ENCODE measurements at places on chromosomes 2 and 18. TPM values are rescaled to one million over a fixed set of nuclear protein-coding genes. Genes with fewer than 3 reads are reported as not detected.

- DNase-seq: no peak
Observed at GRCh38 chr2:223262946-223263345, 211.0 kb downstream of the KCNE4 start.

The NFATC1 gene
- 37.2 TPM for total RNA-seq

The NT5DC4 gene
- total RNA-seq: not detected

The OSR1 gene
- total RNA-seq: 48.6 TPM

The PLGLB2 gene
- 2.5 TPM for total RNA-seq

The SFXN5 gene
- total RNA-seq: 12.6 TPM

GRCh38 chr2:40534528-40534927 lies 82.6 kb upstream of the SLC8A1 start:
- no peak for DNase-seq

DNA sequence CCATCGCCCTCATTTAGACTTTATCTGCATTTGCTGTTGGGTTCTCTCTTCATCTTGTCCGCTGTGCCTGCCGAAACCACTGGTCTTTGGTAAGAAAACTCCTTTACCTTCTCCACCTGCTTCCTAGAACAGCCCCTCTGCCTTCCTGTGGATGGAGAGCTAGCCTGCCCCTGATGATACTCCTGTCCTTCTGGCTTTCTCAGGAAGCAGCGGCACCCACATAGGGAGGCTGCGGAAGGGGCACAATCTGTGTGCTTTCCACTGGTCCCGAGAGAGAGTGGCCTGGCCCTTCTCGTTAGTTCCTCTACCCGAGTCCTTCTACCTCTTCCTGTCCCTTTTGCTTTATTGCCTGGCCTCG lies 80.3 kb upstream of the RBM44 start:
- DNase-seq: no peak

The MALL gene
- 32.8 TPM for total RNA-seq

The PAPOLG gene
- 10.7 TPM for total RNA-seq

The MSTN gene
- total RNA-seq: 0.48 TPM

DNA sequence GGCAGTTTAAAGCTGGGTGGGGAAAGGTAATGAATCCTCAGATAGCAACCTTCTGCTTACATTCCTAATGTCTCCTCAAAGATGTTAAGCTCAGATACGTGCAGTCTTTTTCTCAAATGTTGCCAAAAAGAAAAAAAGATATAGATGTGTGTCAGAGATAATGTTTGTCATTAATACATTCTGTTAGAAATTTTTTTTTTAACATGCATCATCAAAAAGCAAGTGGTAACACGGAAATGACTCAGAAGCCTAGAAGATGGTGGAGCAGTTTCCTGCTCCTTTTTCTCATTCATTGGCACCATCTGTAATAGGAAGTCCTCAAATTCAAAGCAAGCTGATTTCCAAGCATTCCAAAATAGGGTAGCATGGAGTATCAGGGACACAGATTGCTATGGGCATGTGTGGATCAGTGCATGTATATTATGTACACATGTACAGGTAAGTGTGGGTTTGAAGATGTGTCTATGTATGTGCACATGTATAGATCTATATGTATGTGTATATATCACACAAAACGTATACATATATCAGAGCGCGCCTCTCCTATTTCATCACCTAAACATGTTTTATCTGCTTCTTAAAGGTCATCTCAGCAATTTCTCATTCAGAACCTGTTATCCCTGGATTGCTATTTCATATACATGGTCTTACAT lies 79.9 kb upstream of the ITGB6 start:
- DNase-seq: no peak

GRCh38 chr2:152336119-152336853 lies 1.3 kb downstream of the FMNL2 start:
- peak; percentile 86 for DNase-seq

DNA sequence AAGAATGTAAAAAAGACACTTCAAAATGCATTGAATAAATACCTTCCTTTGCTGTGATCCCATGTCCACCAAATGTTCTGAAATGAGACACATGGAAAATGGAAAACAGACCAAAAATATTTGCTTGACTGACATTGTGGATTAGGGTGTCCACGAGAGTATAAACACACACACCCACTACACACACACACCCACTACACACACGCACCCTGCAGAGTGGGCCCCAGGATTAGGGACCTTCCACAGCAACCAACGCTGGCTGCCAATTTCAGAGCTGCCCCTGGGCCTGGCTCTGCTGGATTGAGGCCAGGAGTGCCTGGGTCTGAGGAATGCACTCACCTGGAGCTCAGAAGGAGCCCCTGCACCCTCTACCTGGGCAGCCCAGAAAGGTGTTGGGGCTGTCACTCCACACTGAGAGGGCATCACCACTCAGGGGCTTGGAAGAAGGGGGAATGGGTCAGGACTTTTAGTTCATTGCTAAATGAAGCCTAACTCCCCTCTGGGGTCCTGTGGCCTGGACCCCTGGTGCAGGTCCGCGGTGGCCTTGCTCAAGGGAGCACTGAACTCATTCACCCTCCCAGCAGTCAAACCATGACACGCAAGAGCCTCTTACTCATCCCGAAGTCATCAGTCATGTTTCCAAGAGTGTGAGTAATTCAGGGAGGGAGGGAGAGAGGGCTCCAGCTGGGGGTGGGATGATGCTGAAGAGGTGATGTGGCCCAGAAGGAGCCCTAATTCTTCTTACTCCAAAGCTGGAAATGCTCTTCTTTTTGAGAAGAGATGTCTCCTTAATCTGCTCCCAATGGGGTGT lies 50.2 kb upstream of the PLB1 start:
- DNase-seq: peak; percentile 53

DNA sequence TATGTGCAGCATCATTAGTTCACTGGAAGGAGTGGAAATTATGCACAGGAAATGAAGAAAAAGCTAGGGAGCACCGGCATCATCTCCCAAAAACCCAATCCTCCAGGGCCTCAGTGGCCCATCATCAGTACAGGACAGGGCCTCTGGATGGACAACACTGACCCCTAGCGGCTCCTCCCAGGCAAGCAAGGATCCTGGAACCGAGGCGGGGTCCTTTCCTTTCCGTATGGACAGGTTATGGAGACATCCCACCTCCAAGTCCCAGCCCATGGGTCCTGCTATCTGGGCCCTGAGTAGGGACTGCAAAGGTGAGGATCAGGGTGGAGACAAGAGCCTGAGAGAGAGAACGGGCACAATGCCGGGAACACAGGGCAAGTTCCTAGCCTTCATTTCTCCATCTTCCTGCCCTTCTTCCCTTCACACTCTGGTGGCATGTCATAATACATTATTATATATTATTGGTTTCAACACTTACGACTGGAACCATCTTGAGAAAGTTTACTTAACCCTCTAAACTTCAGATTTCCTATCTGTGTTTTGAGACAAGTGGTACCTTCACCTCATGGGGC lies 68.2 kb downstream of the ZNF516 start:
- no peak for DNase-seq

The ARHGAP28 gene
- 3.5 TPM for total RNA-seq

The OTOS gene
- not detected for total RNA-seq

- DNase-seq: no peak
Observed at GRCh38 chr2:72947952-72948830, 30.9 kb downstream of the EMX1 start.

GRCh38 chr2:38168710-38169480 lies 92.9 kb upstream of the CYP1B1 start:
- no peak for DNase-seq

- no peak for DNase-seq
Observed at GRCh38 chr2:3079959-3080948, 297.4 kb downstream of the EIPR1 start.

GRCh38 chr18:63175264-63175663 lies 144.3 kb downstream of the BCL2 start:
- DNase-seq: no peak

DNA sequence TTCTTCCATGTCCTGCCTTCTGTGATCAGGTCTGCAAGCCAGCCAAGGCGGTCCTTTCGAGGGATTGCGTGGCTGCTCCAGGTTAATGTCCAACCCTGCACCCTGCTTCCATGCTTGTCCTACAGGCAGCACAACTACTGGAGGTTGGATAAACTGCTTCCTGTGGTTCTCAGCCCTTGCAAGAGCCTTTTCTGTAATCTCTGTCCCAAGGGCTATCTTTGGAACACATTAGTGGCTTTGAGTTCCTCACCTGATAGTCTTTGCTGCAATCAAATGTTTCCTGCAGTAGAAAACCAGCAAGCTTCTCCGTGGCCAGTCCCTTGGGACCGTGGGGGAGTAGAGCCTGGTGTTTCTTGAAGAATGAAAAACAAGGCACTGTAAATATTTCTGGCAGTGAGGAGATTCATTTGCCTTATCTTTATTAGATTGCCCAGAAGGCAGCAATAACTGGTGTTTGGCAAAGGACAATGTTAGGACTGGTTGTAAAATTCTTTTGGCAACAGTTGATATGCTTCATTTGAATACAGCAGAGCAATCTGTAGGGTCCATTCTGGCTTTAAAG lies 214.4 kb downstream of the FHOD3 start:
- DNase-seq: no peak

DNA sequence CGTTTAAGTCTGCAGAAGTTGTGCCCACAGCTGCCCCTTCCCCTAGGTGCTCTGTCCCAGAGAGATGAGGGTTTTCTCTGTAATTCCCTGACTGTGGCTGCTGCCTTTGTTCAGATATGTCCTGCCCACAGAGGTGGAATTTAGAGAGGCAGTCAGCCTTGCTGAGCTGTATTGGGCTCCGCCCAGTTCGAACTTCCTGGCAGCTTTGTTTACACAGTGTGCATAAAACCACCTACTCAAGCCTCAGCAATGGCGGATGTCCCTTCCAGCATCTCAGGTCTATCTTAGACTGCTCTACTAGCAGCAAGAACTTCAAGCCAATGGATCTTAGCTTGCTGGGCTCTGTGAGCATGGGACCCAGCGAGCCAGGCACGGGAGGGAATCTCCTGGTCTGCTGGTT lies 48.1 kb downstream of the LHCGR start:
- DNase-seq: no peak

The KIF1A gene
- total RNA-seq: 0.72 TPM

The CNTNAP5 gene
- total RNA-seq: not detected

The DYNAP gene
- not detected for total RNA-seq

GRCh38 chr2:18362696-18363095 lies 197.8 kb downstream of the RDH14 start:
- no peak for DNase-seq

GRCh38 chr2:231161252-231161839 lies 36.5 kb upstream of the HTR2B start:
- no peak for DNase-seq

The PTPN18 gene
- 37.3 TPM for total RNA-seq

- DNase-seq: no peak
Observed at GRCh38 chr2:12948961-12949353, 232.2 kb downstream of the TRIB2 start.

- no peak for DNase-seq
Observed at GRCh38 chr2:41896186-41896846, 151.5 kb upstream of the PKDCC start.

DNA sequence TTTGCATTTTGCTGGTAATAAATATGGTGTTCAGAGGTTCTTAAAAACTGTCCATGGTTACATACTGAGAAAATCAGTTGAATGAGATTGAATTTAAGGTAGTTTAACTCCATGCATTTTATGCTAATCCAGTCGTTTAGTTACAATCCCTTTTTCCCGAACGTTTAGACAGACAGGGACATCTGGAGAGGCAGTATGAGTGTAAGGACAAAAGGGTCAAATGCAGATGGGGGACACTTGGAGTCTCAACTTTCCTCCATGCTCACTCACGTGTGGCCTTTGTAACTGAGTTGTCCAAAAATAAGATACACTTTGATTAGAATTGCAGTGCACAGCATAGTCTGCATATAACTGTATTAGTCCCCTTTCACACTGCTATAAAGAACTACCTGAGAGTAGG lies 63.9 kb downstream of the RDH14 start:
- no peak for DNase-seq

- DNase-seq: no peak
Observed at GRCh38 chr2:63029058-63029457, 21.6 kb upstream of the OTX1 start.

DNA sequence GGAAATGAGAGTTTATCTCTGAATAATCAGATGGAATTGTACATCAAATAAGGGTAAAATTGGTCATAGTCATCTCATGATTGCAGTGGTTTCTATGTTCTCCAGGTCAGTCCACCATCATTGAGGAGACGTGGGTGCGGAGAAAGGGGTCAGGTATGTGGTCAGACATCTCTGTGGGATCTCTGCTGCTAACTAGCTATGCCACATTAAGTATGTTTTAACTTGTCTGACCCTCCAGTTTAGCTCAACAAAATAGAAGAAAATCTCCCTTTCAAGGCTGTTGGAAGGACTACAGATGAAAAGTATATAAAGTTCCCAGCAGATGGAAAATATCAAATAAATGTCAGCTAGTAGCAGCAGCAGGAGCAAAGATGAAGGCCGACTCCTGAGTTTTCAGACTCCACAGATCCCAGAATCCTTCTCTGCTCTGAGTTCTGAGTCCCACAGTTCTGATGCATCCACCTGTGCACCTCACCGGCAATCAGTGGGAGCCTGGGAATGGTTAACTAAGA lies 106.6 kb upstream of the CYP1B1 start:
- DNase-seq: no peak

The IL18RAP gene
- total RNA-seq: 1.9 TPM

GRCh38 chr18:45667056-45667736 lies 51.9 kb downstream of the SLC14A2 start:
- DNase-seq: no peak

- DNase-seq: no peak
Observed at GRCh38 chr2:171824086-171824485, 70.0 kb downstream of the SLC25A12 start.

DNA sequence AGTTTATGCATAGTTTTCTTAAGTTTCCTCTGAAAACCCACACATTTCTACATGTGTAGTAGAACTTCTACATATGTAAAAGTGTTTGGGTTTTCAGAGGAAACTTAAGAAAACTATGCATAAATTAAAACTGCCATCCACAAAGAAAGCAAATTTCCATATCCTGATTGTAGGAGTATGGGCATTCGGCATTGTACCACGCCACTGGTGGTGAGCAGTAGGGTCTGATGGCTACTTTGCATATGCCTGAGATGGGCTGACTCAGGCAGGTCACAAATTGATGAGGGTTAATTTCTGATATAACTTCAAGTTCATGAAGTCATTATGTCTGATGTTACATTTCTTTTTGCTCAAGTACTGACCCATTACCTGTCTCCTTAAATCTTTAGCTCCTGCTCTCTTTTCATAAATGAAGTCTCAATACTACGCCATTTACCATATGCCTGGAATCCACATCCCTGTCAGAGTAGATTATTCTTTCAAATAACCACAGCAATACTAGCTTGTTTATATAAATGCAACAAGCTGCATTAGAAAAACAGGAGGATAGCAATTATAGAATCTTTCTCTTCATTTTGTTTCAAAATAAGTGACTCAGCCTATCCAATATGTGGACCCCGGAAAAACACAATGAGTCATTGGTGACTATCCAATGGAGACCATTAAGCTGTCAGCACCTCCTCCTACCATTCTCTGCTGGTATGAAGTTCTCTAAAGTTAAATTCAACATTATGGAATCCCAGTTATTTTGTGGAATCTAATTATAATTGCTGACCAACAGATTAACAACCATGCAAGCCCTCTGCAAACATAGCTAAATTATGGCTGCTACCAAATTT lies 355.2 kb upstream of the UBE2E3 start:
- DNase-seq: no peak

DNA sequence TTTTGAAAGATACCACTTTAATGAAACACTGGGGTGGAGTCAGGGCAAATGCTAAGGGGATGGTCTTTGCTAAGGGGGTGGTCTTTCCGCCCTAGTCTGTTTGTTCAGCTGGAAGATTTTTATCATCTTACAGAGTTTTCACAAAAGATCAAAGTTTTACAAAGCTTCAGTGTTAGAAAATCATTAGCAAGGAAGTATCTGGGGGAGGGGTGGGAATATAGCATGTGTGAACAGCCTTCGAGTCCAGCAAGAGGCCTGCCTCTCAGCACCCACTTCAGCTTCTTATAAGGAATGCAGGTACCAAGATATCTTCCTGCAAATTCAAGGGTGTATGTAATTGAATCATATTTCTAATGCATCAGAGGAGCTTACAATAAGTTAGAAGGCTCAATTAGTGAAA lies 112.9 kb downstream of the RAPGEF4 start:
- no peak for DNase-seq

Data from aorta (tissue), 5 donors.